Fibroblast of skin of back (primary cell): ENCODE measurements at places on chromosomes 11 and 22.

GRCh38 chr11:13291800-13292199, 14.2 kb downstream of the BMAL1 start:
- no peak for DNase-seq

DNA sequence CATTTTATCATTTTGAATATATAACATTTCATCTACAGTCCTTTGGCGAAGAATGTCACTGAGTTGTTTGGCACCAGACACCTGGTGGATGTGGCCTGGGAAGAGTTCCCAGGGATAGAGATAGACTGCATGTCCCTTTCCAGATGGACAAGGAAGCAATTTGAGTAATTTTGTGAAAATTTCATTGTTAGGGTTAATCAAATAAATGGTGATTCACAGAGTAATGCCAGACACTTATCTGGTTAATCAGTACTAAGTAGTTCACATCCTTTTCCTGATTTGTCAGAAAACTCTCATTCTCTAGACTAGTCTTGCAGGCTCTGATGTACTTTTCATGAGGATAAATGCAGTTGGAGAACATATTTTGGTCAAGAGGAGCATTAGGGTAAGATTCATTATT, 41.6 kb downstream of the NAALAD2 start:
- DNase-seq = no peak

DNA sequence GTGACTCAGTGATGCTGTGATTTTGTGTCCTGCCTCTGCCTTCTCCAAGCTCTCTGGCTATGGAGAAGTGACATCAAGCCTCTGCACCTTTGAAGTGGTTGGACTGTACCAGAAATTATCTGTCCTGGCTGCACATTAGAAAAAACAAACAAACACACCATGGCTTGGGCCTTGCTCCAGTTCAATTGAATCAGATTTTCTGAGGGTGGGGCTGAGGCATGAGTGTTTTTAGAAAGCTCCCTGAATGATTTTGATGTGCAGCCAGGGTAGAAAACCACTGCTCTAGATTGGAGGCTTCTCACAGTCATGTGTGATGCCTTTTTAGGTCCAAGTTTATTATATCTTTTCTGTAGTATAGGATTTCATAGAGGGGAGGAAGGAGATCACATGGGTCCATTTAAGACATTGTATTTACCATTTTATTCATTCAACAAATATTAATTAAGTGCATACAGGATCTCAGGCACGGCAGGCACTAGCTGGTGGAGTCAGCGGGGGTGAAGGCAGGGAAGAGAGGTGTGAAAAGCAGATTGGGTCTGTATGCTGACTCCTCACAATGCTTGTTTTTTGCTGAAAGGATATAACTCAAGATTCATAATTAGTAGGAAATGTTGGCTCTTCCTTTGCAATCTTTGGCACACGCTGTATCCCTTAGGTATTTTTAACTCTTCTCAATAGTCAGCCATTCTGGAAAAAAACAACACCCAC, 7.1 kb upstream of the VSTM5 start:
- no peak for DNase-seq

DNA sequence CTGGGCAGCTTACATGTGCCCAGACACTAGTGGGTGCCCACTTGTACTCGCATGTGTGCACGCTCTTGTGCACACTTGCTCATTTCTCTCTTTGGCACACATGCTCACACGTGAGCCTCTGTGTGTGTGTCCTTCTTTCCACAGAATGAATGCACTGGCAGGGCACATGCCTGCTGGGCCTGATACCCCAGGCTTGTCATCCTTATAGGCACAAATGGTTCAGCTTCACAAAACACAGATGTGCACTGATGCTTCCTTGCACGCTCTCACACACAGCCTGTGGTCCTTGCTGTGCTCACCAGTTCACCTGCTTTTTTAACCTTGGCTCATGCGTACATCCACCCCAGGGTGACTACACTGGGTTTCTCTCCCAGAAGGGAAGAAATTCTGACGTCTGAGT, 174.8 kb downstream of the BUD13 start:
- no peak for DNase-seq

GRCh38 chr22:29004647-29005371, 56.8 kb downstream of the C22orf31 start:
- no peak for DNase-seq

DNA sequence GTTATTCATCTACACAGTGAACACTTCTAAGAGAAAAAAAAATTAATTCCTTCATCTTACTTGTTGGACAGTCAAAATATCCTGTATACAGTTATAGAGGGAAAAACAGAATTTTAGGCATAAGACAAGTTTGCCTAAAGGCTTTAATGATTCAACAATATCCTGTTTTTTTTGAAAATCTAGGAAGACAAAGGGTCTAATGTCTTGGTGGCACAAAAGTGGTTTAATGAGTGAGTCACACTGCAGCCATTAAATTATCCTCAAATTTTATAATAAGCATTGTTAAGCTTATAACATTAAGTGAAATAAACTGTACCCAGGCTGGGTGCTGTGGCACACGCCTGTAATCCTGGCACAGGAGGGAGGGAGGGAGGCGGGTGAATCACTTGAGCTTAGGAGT, 72.9 kb downstream of the GAB2 start:
- no peak for DNase-seq

GRCh38 chr22:27488456-27489177, 312.9 kb downstream of the MN1 start:
- peak; percentile 58 for DNase-seq

DNA sequence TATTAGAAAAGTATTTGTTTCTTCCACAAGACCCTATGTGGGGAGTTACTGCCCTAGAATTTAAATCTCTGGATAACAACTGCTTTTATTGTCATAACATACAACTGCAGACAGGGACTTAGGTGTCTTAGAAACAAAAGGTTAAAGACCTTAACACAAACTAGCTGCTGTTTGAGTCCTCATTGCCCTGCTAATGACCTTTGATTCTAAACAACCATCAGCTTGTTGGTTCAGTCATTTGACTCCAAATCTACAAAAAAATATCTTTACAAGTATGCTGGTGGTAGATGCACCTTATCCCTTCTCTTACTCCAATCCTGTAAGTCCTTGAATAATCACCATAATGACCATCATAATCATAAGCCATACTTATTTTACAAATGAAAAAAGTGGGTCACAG, 377.4 kb upstream of the PITPNB start:
- DNase-seq = no peak

- DNase-seq = no peak
These were observed 99.5 kb upstream of the API5 start for GRCh38 chr11:43212279-43212678.

DNA sequence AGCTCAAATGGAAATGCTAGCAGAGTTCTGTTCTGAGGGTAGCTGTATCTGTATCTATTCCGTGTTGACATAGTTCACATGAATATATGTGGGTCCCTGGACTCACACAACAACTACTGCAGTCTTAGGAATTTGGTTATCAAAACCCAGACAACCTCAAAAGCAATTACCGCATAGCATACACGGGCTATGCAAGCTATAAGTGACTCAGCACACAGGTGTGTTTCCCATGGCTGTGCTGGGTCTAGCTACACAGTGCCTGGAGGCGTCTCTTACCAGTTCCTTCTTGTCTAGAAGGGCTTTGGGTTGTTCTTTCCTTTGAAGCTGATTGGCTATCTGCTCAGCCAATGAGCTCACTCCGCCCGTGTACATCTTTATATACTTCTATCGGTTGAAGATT, 98.2 kb upstream of the BID start:
- DNase-seq = no peak

GRCh38 chr22:22479999-22480532, 28.5 kb downstream of the ZNF280B start:
- peak; percentile 13 for DNase-seq

GRCh38 chr22:49377306-49377705, 450.4 kb downstream of the BRD1 start:
- no peak for DNase-seq

DNA sequence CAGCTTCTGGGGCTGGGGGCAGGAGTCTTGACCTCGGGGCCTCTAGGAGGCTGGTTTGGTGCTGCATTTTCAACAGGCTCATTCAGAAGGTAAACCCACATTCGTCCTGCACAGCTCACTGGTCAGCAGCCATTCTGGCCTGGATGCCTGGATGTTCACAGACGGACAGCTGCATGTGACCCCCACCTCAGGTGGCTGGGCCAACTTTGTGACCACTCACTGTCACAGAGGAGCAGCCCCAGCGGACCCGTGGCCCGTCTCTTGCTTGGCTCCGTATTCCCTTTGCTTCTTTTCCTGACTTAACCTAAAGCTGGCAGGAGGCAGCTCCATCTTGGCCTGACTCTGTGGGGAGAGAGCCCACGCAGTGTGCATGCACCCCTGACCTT, 8.2 kb downstream of the DGCR8 start:
- no peak for DNase-seq

GRCh38 chr22:23243006-23243573, 62.8 kb downstream of the BCR start:
- DNase-seq = no peak

- no peak for DNase-seq
These were observed 108.4 kb downstream of the GGTLC2 start for GRCh38 chr22:22752556-22753477.

DNA sequence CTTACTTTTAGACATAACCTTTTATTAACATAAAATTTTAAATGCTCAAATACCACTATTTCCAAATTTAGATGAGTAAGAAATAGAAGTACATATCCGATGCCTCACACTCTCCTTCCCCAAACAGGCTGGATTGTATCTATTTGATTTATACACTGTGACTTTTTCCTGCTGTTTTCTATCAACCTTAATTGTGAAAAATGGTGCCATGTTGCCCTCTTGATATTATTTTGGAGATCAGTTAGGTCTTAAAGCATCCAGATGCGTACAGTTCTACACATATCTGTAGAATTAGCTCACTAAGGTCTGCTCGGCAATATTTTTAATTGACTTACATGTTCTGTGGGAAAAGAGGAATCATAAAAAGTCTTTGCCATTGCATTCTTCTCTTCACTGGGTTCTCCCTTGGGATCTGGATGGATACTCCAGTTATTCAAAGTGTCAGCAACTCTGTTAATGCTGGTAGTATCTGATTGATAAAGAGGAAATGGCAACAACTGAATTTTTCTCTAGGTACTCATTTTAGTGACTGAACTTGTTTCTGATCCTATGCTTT, 27.2 kb downstream of the EIF3M start:
- peak; percentile 40 for DNase-seq

GRCh38 chr11:10072142-10072541, 221.9 kb downstream of the SBF2 start:
- DNase-seq = peak; percentile 19

GRCh38 chr11:99257131-99257530, 236.4 kb downstream of the CNTN5 start:
- DNase-seq = no peak
